Activated naive CD8-positive, alpha-beta T cell treated with anti-CD3 and anti-CD28 coated beads for 36 hours (primary cell): ENCODE measurements at places on chromosomes 4 and X.

DNA sequence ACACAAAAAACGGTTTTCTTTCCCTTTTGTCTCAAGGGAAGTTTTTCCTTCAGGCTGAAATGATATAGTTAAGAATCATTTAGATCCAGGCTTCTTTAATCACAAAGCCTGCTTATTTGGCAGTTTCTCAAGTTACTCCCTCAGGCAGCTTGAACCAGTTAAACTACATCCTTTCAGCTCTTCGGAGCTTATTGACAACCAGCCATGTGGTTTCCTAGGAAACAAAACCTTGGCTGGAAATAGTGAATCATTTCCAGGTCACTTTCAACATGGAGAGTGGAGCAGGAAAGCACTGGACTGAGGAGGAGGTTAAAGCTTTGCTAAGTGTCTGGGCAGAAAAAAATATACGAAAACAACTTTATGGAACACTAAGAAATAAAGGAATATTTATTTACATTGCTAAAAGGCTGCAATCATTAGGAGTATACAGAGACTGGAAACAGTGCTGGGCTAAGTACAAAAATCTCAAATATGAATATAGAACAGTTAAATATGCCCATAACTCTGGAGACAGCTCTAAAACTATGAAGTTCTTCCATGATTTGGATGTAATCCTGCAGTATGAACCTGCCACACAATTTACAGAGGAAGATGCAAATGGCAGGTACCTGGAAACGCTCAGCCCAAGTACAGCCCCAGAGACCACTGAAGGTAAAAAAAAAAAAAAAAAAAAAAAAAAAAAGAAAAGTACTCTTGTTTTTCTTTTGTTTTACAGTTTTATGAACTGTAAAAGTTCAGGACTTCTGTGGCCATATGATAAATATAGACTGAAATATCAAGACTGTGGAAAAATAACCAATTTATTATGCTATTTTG, 23.2 kb upstream of the AASDH start:
- peak; percentile 4 for DNase-seq

- no peak for DNase-seq
These were observed 7.2 kb downstream of the ANKRD17 start for GRCh38 chr4:73251384-73251783.

GRCh38 chr4:2765832-2766526, 9.8 kb upstream of the TNIP2 start:
- no peak for DNase-seq

GRCh38 chr4:6268650-6269615, 717 bp upstream of the WFS1 start:
- no peak for DNase-seq

DNA sequence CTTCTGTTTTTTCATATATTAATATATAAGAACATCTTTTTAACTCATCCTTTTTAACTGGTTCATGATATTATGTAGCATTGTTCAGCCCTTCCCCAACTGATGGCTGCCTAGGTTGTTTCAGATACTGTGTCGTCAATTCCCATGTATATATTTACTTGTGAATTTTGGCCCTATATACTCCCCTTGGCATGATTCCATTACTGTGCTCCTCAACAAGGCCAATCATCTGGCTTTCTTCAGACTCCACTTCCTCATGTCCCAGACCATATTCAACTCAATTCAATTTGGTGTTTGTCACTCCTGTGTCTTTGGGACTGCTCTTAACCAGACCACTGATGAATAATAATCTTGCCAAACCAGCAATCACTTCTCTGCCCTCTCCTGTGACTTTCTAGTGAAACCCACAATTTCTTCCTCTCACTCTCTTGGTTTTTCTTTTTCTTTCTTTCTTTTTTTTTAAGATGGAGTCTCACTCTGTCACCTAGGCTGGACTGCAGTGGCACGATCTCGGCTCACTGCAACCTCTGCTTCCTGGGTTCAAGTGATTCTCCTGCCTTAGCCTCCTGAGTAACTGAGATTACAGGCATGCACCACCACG, 2.7 kb upstream of the WDR45 start:
- DNase-seq = no peak
